ENCODE measurements at places on chromosomes 16 and 17. TPM values are rescaled to one million over a fixed set of nuclear protein-coding genes. Genes with fewer than 3 reads are reported as not detected.
A peak's percentile ranks its signal among the peaks of the same experiment; 100 is the strongest.

Gene USP43
- polyA plus RNA-seq, result 5.8 TPM

Gene FBXO47
- polyA plus RNA-seq, result not detected

Gene KIF19
- 4.5 TPM for polyA plus RNA-seq

Gene DNAI2
- not detected for polyA plus RNA-seq

Gene SHCBP1
- polyA plus RNA-seq, result 1.8 TPM

Gene FLCN
- 37.3 TPM for polyA plus RNA-seq

Gene SPNS2
- 10.0 TPM for polyA plus RNA-seq

Gene KRTAP2-1
- not detected for polyA plus RNA-seq

Gene EVPLL
- not detected for polyA plus RNA-seq

DNA sequence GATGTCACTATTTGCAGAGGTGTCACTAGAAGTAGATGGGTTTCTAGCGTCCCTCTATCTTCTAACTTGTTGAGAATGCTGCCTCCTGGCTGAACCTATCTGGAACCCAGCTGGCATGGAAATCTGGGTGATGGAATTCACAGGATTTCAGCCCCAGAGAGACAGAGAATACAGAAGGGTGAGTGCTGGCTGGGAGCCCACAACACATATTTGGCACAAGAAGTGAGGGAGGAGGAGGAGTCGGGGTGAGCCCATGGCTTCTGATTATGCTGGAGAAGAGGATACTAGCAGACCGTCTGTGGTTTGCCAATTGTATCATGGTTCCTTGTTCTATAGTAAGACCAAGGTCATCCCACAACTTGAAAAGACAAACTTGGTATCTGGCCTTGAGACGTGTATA lies 557.8 kb upstream of the SALL1 start:
- DNase-seq, result no peak

DNA sequence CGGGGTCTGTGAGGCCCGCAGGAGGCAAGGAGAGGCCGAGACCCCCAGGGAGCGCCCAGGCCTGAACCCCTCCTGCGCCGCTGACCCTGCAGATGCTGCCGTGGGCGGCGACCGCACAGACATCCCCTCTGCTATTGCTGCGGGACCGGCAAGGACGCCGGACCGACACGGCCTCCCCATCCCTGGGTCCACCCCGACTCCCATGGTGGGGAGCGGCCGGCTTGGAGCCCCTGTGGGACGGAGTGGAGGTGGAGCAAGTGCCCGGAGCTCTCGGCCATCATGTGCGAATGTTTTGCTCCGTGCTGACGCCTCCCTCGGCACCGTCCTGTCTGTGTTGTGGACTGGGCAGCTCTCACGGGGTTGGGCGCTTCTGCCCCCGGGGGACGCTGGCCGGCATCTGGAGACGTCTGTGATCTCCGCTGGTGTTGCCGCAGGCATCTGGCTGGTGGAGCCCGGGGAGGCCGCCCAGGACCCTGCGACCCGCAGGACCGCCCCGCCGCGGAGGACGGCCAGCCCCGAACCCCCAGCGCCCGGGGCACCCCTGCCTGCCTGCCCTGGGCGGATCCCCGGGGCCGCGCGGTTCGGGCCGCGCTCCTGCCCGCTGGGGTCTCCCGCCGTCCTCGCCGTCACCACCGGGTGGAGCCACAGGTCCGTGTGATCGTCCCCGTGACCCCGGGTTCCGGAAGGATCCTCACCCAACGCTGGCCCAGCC lies 12.8 kb upstream of the GNG13 start:
- no peak for DNase-seq

GRCh38 chr16:19029980-19030379 lies 37.4 kb upstream of the COQ7 start:
- no peak for DNase-seq

DNA sequence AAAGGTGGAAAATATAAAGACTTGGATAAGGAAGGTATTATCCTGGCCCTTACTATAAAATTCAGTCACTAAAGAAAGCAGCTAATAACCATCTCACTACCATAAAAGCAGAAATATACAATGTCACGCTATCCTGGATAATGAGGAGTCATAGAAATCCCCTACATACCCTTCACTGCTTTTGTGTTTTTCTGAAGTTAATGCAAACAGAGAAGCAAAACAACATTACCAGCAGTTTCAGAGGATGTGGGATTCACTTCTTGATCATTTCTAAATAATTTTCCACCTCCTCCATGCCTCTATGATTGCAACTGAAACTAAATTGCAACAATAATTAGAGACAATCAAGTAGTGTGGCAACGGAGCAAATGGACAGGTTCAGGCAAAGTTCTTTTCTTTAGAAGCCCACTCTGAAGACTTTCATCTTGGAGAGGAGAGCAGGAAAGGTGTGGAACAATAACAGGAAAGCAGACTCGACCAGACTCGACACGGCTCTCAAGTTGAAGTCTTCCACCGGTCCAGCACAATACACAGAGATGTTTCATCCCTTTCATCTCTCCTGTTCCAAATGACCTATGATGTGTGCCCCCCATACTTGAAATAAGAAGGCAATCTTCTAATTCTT lies 10.2 kb downstream of the CYTH1 start:
- no peak for DNase-seq

DNA sequence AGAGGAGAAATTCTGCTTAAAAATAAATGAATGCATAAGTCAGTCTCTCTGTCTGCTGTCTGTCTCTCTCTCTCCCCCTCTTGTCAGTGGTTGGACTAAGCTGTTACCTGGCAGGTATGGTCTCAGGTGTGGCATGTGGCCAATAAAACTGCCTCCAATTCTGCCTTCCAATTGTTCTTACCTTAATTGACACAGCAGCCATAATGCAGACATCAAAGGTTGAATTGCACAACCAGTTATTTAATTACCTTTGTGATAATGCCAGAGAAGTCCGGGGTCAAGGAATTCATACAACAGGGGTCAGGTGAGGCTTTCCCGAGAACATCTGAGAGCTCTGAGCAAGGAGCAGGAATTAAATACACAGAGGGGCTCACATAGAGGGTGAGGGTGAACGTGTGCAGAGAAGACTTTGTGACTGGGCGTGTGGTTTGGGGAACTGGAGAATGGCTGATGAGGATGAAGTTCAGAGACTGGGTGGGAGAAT lies 78.8 kb upstream of the CDYL2 start:
- DNase-seq, result peak; percentile 98

DNA sequence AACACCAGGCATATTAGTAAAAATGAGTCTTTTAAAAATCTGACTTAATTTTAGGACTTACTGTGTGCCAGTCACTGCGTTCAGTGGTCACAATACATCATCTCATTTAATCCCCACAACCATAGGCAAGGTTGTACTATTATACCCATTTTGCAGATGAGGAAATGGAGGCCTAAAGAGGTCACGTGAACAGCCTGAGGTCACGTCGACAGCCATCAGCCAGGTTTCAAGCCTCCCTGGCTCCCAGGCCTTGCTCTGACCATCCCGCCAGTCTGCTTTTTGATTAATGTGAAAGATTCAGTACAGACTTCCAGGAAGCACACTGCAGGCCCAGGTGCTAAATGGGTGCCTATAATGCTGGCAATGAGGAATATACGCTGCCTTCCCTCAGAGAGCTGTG lies 86.3 kb upstream of the TOX3 start:
- DNase-seq, result no peak

DNA sequence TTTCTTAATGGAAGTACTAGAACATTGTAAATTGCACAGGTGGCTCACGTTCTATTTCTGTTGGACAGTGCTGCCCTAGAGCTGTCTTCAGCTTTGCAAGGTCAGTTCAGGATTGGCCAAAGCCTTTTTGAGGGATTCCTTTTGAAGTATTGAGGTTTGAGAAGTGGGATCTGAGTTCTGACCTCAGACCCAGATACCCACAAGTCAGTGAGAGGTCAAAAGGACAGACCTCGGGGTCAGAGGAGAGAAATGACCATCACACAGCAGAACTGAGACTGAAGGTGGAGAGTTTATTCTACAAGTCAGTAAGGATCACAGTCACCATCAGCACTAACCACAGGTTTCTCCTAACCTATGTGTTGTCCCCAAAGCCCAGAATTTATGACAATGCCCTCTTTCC lies 1.7 kb downstream of the ACSM5 start:
- DNase-seq, result no peak

GRCh38 chr16:19607616-19608280 lies 52.2 kb downstream of the VPS35L start:
- DNase-seq, result no peak

DNA sequence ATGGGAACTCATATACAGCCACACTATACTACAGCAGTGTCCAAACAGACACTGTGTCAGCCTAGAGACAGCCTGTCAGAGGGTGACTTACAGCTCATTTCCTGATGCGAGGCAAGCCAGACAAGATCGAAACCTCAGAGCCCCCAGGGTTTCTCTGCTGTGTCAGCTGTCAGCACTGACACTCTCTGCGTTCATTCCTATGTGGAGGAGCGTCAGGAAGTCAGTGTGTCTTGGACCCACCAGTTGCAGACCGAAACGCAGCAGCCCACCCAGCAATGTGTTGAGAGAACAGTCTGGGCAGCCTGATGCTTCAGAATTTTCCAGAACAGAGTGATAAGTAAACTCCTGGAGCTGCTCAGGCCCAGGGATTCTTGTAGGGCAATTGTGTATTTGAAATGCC lies 20.6 kb upstream of the MAPT start:
- no peak for DNase-seq

- no peak for DNase-seq
Observed at GRCh38 chr17:58556833-58557250, 42.4 kb upstream of the MTMR4 start.

DNA sequence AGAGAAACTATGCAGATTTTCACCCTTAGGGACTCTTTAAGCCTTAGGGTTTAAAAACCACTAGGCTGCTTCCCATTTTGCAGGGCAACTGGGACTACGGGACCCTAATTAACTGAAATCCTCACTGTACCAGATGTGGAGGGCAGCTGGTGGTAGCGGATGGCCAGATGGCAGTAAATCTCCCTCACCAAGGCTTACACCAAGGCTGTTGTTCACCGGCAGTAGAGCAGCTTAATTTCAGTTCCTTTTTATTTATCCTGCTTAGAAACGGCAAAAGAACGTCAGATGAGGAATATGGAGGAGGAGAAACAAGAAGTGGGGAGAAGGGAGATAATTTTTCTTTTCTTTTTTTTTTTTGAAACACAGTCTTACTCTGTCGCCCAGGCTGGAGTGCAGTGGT lies 6.5 kb downstream of the ABHD15 start:
- no peak for DNase-seq

GRCh38 chr16:23734176-23734893 lies 20.5 kb upstream of the CHP2 start:
- no peak for DNase-seq

DNA sequence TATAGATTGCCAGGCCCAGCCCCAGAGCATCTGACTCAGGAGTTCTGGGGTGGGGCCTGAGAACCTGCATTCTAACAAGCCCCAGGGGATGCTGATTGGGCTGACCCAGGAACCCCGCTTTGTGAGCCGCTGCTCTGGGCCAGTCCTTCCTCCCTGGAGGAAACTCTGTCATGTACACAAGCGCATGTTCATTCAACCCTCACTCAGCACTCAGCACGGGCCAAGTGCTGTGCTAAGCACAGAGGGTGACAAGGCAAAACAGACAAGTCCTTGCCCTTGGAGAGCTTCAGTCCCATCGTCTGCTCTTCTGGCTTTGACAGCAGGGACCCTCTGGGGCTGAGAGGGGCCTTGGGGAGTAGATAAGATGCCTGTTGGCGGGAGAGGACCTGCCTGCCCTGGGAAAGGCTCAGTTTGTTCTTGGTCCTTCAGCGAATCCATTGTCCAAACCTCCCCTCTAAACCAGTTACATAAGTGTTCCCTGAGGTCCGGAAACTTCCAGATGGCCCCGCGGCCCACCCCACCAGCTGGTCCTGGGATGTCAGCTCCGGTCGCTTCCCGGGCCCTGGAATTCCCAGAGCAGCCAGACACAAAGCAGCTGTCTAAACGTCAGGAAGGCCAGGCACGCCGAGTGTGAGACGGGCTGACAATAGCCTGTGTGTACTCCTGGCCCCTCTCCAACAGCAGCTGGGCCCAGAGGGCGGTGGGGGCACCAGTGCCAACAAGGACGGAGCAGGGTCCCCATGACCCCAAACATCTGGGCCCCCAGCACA lies 88.8 kb downstream of the ZDHHC7 start:
- DNase-seq, result no peak

GRCh38 chr16:14510939-14511799 lies 118.9 kb downstream of the PARN start:
- no peak for DNase-seq

GRCh38 chr17:80783971-80784370 lies 207.7 kb upstream of the CHMP6 start:
- DNase-seq, result no peak

- DNase-seq, result peak; percentile 9
Observed at GRCh38 chr17:41474863-41475262, 6.1 kb downstream of the KRT35 start.

GRCh38 chr17:38568274-38568673 lies 37.5 kb downstream of the SRCIN1 start:
- no peak for DNase-seq

GRCh38 chr17:60089096-60089806 lies 10.5 kb upstream of the HEATR6 start:
- DNase-seq, result no peak

DNA sequence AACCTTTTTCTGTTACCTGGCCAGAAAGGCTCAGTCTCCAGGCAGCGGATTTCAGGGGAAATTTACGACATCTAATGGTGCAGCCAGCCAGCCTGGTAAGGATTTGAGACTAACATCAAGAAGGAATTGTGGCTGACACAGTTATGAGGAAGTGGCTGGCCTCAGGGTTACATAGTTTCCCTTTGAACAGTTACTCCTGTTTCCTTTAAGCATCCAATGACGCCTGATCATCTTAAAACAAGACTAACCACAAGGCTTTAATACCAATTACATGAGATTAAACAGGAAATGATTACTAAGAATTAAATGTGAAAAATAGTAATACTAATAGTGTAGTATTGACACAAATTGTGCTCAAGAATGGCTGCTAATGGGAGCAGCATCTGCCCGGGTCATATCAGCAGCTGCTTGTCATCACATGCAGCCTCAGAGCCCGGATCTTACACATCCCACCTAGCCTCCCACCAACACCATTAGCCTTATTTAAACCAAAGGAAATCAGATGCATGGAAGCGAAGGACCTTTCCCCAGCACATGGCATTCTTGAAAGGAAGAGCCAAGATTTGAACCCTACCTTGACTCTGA lies 431.8 kb downstream of the PMP22 start:
- no peak for DNase-seq

DNA sequence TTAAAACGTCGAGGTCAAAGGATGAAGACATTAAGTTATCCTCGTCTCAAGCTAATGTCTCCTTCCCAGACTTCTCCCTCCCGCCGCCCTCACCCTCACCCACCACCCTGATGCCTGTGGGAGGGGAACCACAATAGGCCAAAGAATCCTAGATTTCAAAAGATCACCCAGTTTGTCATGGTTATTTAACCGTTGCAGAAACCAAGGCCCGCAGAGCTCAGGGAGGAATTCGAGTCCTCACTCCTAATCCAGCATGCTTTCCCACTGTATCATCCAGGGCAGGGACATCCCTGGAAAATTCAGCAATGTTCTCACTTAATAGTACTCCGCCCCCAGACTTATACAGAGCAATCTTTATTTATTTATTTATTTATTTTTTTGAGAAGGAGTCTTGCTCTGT lies 41.8 kb upstream of the MYH10 start:
- no peak for DNase-seq

GRCh38 chr16:9360075-9360474 lies 268.6 kb downstream of the HAPSTR1 start:
- DNase-seq, result peak; percentile 62

All from small intestine (tissue), 16 donors.